ENCODE measurements at places on chromosomes 5 and 9. TPM values are rescaled to one million over a fixed set of nuclear protein-coding genes. Genes with fewer than 3 reads are reported as not detected.

WDR38 gene
- polyA plus RNA-seq: not detected

IL31RA gene
- polyA plus RNA-seq: not detected

BASP1 gene
- polyA plus RNA-seq: 5.5 TPM

DEPDC1B gene
- 2.4 TPM for polyA plus RNA-seq

DNA sequence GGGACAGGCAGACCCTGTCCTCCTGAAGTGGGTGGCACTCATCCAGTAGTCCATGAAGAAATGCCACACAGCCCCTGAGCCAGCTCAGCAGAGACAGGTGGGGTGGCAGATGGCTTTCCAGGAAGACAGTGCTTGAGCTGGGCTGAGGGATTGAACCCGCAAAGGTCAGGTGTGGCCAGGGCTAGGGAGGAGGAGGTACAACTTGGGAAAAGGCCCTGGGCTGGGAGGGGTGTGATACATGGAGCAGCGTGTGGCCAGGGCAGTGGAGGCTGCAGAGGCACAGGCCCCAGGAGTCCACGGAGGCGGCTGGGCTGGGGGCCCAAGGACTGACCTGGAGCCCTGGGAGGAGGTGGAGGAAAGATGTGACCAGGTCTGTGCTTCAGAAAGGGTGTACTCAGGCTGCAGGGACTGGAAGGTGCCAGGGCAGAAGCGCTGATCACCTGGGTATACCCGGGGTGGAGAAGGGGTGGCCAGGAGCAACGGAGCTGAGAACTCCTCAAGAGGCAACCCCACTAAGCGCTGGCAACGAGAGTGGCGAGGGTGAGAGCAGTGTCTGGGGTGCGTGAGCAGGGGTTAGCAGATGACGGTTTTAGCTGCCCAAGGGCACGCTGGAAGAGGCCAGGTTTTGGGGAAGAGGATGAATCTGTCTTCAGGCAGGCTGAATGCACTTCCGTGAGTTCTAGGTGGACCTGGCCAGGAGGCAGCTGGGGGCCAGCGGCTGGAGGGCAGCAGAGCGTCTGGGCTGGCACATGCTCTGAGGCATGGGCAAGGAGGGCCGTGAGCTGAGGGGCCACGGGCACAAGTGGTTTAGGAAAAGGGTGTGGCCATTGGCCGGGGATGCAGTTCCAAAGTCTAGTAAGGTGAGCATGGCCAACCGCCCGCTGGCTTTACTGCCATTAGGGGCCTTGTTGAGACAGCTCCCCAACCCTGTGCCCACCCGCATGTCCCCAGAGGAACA is 3.9 kb upstream of the RABL6 start:
- H3K36me3 ChIP-seq: peaks cover 41% of the 10 kb centered on the region
- H3K4me1 ChIP-seq: peaks cover 5% of the 10 kb centered on the region
- no peak overlapping the region for H3K27ac ChIP-seq
- no peak overlapping the region for H3K4me3 ChIP-seq
- DNase-seq: no peak

GRCh38 chr9:131405858-131406537 is 12.1 kb downstream of the PRRC2B start:
- H3K27me3 ChIP-seq: no peaks in the 10 kb centered on the region
- peak overlapping the region; percentile 43 for H3K27ac ChIP-seq
- DNase-seq: peak; percentile 34
- H3K4me3 ChIP-seq: peak overlapping the region; percentile 14
- peaks cover 41% of the 10 kb centered on the region for H3K36me3 ChIP-seq

DNA sequence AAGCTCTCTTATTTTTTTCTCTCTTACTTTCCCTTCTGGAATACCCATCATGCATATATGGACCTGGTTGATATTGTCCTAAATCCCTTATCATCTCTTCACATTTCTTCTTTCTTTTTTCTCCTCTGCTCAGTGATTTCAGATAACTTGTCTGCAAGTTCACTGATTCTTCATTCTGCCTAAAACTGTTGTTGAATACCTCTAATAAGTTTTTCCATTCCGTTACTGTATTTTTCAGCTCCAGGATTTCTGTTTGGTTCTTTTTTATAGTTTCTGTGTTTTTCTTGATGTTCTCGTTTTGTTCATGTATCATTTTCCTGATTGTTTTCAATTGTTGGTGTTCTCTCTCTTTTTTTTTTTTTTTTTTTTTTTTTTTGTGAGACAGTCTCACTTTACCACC is 203.7 kb downstream of the COMMD10 start:
- H3K27me3 ChIP-seq: no peaks in the 10 kb centered on the region
- peaks cover 2% of the 10 kb centered on the region for H3K36me3 ChIP-seq
- no peak for DNase-seq
- H3K4me1 ChIP-seq: no peaks in the 10 kb centered on the region
- H3K27ac ChIP-seq: no peak overlapping the region
- no peak overlapping the region for H3K4me3 ChIP-seq

GRCh38 chr5:67998709-67999261 is 216.8 kb upstream of the PIK3R1 start:
- DNase-seq: peak; percentile 22
- no peak overlapping the region for H3K4me3 ChIP-seq
- no peak overlapping the region for H3K27ac ChIP-seq
- H3K27me3 ChIP-seq: no peaks in the 10 kb centered on the region

DNA sequence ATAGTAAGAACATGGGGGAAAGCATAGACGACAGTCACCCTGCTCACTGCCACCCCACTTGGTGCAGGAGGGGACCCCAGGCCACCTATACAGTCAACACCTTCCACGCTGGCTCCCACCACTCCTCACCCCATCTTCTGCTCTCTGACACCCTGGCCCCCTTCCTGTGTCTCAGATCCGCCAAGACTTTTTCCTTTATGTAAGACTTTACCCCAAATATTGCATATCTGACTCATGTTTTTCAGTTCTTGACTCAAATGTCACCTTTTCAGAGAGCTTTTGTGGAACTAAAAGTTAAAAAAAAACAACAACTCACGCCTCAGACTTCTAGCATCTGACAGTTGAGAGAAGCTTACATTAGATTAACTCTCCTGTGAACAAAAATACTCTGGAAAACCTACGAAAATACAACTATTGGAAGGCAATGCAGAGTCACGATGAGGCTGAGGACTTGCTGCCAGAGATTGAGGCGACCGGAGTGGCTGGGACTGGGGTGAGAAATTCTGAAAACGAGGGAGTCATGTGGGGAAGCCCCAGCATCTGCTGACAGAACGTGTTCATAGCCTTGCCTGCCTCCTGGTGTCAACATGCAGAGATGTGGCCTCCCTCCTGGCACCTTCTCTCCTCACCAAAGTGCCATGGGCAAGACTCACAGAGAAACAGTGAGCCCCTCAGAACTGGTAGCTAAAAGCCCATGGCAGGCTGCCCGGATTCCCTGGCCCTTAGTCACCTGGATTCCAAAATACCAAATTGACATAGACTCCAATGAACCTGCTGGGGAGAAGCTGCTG is 22.4 kb upstream of the FCN2 start:
- no peaks in the 10 kb centered on the region for H3K36me3 ChIP-seq
- no peak for DNase-seq
- H3K4me1 ChIP-seq: no peaks in the 10 kb centered on the region
- no peak overlapping the region for H3K4me3 ChIP-seq
- H3K27me3 ChIP-seq: no peaks in the 10 kb centered on the region

DNA sequence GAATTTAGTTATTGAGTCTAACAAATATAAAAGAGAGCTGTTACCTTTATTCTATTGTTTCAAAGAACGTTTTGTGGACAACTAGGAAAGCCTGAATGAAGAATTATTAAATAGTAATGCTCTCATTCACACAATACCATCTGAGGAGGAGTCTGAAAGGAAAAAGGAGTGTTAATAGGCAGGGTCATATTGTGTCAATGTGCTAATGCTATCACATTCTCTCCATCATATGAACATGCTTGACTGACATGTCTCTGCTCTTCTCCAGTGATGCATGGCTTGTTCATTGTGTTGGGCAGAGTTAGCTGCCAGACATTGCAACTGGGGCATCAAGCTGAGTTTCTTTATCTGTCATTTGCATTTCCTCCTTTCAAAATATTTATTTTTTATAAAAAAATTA is 1578.0 kb downstream of the MAT2B start:
- H3K27me3 ChIP-seq: no peaks in the 10 kb centered on the region
- DNase-seq: no peak

GRCh38 chr9:27423915-27424710 is 100.0 kb upstream of the IFNK start:
- H3K4me1 ChIP-seq: peaks cover 2% of the 10 kb centered on the region
- no peak overlapping the region for H3K4me3 ChIP-seq
- H3K27me3 ChIP-seq: no peaks in the 10 kb centered on the region
- DNase-seq: no peak

- DNase-seq: no peak
- H3K27me3 ChIP-seq: no peaks in the 10 kb centered on the region
- H3K36me3 ChIP-seq: peaks cover 7% of the 10 kb centered on the region
- no peak overlapping the region for H3K27ac ChIP-seq
- H3K4me1 ChIP-seq: no peaks in the 10 kb centered on the region
- H3K4me3 ChIP-seq: no peak overlapping the region
Measured at GRCh38 chr5:75640826-75641225, 29.6 kb downstream of the ANKDD1B start.

- H3K27me3 ChIP-seq: no peaks in the 10 kb centered on the region
- DNase-seq: no peak
- H3K4me1 ChIP-seq: no peaks in the 10 kb centered on the region
- H3K4me3 ChIP-seq: no peak overlapping the region
Measured at GRCh38 chr9:123757960-123758359, 172.0 kb downstream of the DENND1A start.

DNA sequence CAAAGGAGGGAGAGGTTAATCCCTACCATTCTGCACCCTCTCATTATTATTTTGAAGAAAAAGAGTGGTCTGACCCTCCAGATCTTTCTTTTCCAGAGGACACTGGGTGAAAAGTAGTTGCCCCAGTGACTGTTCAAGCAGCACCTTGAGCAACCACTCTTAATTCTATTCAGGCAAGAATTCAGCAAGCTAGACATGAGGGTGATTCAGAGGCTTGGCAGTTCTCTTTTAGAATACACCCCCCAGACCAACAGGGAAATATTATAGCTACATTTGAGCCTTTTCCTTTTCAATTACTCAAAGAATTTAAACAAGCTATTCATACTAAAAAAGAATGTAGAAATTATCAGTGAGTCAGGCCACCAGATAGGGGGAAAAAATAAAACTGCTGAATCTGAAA is 178.3 kb downstream of the MRPS30 start:
- H3K27me3 ChIP-seq: no peaks in the 10 kb centered on the region
- no peak for DNase-seq
- H3K27ac ChIP-seq: no peak overlapping the region

- no peaks in the 10 kb centered on the region for H3K27me3 ChIP-seq
- no peaks in the 10 kb centered on the region for H3K4me1 ChIP-seq
- DNase-seq: no peak
- H3K27ac ChIP-seq: no peak overlapping the region
- H3K36me3 ChIP-seq: no peaks in the 10 kb centered on the region
- no peak overlapping the region for H3K4me3 ChIP-seq
Measured at GRCh38 chr9:2317591-2317990, 302.4 kb downstream of the SMARCA2 start.
